ENCODE measurements at places on chromosomes 3 and 15. TPM values are rescaled to one million over a fixed set of nuclear protein-coding genes. Genes with fewer than 3 reads are reported as not detected.

GOLGA8N gene
- not detected for polyA plus RNA-seq

GRCh38 chr3:197494366-197495058 lies 61.3 kb downstream of the BDH1 start:
- DNase-seq, result no peak

DNA sequence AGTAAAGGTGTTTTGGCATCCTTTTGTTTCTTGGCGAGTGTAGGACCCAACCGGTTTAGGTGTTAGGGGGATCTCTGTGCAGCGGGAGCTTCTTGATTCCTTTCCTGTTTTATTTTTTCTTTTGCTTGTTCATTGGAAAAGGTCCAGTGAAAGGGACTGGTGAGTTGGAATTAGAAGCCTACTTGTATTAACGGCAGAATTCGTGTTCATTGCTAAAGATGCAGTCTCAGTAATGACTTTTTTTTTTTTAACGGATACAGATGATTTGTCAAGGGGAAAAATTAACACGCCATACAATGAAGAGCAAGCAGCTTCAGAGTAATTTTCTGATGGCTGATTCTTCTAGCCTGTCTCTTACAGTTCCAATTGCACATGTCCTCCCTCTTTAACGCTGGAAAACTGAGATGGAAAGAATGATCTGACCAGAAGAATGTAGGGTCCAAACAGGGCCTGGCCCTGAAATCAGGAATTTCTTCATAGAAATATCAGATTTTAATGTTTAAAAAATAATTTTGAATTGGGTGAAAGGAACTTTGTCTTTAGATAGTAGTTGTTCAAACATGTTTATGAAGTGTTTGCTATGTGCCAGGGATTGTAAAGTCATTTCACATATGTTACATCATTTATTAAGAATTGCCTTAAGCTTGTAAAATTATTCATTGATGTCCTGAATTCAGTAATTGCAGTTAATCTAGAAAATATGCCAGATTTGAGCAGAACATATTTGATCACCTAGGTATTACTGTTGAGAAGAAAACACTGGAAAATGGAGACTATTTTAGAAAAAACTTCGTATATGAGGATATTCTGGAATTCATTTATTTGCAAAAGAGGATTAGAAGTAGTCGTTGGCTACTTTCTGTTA lies 1.4 kb downstream of the MAPK6 start:
- no peak for DNase-seq

DNA sequence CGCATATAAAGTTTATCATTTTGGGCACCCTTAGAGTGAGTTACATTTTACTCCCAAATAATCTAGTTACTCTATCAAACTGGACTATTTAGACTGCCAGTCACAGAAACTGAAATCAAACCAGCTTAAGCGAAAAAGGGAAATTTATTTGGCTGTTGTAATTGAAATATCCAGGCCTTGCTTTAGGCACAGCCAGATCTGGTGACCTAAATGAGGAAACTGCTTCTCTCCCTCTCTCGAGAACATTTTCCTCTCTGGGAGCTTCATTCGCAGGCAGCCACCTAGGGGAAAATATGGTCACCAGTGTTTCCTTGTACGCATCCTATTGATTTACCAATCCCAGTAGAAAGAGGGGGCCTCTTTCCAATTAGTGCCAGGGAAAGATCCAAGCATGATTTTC lies 175.3 kb upstream of the MITF start:
- no peak for DNase-seq

- DNase-seq, result no peak
These were observed 315.1 kb upstream of the CBLB start for GRCh38 chr3:106183762-106184391.

PCOLCE2 gene
- polyA plus RNA-seq, result not detected

HTR3E gene
- polyA plus RNA-seq, result not detected

PATL2 gene
- 28.6 TPM for polyA plus RNA-seq

PARP9 gene
- 13.1 TPM for polyA plus RNA-seq

DNA sequence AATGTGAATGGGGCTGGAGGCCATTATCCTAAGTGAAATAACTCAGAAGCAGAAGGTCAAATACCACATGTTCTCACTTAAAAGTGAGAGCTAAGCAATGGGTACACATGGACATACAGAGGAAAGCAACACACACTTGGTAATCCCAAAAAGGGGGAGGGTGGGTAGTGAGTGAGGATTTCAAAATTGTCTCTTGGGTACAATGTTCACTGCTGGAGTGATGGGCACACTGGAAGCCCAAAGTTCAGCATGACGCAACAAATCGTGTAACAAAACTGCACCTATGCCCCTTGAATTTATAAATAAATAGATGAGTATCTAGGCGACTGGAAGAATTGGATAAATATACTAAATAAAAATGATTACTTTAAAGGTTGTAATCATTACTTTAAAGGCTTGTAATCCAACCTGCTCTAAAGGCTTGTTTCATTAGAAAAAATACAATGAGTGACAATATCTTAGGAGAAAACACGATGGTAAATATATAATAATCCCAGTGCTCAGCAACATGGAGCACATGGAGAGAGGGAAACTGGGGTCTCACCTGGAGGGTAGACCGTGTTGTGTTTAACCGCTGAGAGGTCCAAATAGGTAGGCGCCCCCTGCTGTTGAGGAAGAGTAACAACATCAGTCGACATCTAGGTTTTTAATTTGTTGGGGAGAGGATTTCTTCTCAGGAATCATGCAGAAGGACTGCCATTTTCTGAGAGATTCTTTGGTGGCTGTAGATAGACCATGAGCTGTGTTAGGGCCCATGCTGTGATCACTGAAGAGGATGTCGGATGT lies 78.5 kb upstream of the ROBO1 start:
- DNase-seq, result no peak

- DNase-seq, result no peak
These were observed 49.2 kb downstream of the LSM3 start for GRCh38 chr3:14227856-14228255.

GRCh38 chr3:129654131-129654530 lies 47.7 kb upstream of the PLXND1 start:
- DNase-seq, result no peak

DNA sequence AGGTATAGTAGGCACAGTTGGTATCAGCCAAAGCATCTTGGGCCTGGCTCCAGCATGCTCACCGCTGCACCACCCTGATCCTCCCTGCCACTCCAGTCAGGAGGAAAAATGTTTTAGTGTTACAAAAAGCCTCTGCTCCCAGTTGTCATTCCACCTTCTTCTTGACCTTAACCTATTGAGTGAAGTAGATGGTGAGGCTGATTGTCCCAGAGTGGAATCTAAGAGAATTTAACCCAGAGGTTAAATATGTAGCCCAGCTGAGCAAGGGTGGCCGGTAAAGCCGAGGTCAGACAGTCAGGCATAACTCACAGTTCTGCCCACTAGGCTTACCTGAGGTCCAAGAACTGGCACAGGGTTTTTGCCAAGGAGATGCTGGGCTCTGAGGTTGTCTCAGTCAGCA lies 30.7 kb upstream of the TNIK start:
- no peak for DNase-seq

IMPG2 gene
- polyA plus RNA-seq, result not detected

DNA sequence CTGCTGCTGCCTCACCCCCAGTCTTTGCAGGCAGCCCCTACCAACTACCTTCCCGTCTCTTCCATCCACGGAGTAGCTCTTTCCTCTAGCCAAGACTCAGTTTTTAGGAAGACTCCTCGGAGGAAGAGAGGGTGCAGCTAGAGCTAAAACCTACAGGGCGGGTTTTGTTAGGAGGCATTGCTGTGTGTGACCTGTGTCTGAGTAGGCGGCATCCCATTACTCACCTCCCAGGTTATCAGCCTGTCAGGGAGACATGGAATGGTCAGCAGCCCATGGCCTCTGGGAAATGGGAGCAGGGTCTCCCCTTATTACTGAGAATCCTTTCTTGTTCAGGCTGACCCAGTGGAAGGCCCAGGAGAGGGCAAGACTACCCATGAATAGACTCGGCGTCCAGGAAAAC lies 43.8 kb upstream of the FGD5 start:
- DNase-seq, result no peak

ZDHHC23 gene
- polyA plus RNA-seq, result 1.1 TPM

DNA sequence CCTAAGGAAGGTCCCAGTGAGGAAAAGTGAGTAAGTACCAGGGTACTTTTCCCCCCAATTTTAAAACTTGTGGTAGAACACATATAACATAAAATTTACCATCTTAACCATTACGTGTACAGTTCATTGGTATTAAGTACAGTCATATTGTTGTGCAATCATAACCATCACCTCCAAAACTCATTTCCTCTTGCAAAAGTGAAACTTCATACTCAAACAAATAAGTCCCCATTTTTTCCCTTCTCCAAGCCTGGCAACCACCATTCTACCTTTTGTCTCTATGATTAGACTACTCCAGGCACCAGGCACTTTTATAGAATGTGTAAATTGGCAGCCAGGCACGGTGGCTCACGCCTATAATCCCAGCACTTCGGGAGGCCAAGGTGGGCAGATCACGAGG lies 12.2 kb downstream of the PRC1 start:
- no peak for DNase-seq

ITPR1 gene
- polyA plus RNA-seq, result 86.5 TPM

- no peak for DNase-seq
These were observed 38.7 kb downstream of the FGD5 start for GRCh38 chr3:14857506-14857905.

- DNase-seq, result no peak
These were observed 22.1 kb downstream of the CHDH start for GRCh38 chr3:53823956-53824657.
